ENCODE measurements at places on chromosomes 3 and 15. TPM values are rescaled to one million over a fixed set of nuclear protein-coding genes. Genes with fewer than 3 reads are reported as not detected.

- DNase-seq = no peak
Measured at GRCh38 chr15:23565395-23566070, at the start of gene MKRN3. MKRN3 (plus strand) TSS chr15:23565674; CDS start chr15:23565783, 109 bp downstream.

The TMIE gene
- polyA plus RNA-seq = 0.69 TPM

The CDCP1 gene
- polyA plus RNA-seq = 0.11 TPM

DNA sequence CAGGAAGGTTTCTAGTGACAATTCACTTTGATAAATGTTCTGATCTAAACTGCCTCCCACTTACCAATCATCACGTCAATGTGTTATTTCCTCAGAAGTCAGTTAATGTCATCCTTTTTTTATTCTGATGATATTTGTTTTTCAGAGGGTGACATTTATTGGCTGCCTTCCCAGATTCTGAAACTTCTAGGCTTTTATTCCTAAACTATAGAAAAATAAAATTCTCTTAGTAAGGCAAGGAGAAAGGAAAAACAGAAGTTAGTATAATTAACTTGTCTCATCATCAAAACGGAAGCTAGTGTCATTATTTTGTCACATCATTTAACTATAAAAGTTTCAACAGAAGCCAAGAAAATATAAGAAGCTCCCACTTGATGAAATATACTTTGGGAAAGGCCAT, 100.0 kb upstream of the C3orf80 start:
- DNase-seq = no peak

GRCh38 chr15:79094611-79095021, 4.0 kb upstream of the RASGRF1 start:
- DNase-seq = no peak

GRCh38 chr3:154779571-154779970, 300.5 kb upstream of the MME start:
- no peak for DNase-seq

The TIGIT gene
- 0.04 TPM for polyA plus RNA-seq

- DNase-seq = no peak
Measured at GRCh38 chr15:25770618-25771337, 92.3 kb downstream of the ATP10A start.

The PLSCR2 gene
- polyA plus RNA-seq = not detected

The FEZF2 gene
- not detected for polyA plus RNA-seq

- DNase-seq = no peak
Measured at GRCh38 chr3:72594615-72595215, 253.5 kb downstream of the SHQ1 start.

- no peak for DNase-seq
Measured at GRCh38 chr15:60685346-60685937, 206.5 kb upstream of the ICE2 start.

The CCR3 gene
- polyA plus RNA-seq = not detected

DNA sequence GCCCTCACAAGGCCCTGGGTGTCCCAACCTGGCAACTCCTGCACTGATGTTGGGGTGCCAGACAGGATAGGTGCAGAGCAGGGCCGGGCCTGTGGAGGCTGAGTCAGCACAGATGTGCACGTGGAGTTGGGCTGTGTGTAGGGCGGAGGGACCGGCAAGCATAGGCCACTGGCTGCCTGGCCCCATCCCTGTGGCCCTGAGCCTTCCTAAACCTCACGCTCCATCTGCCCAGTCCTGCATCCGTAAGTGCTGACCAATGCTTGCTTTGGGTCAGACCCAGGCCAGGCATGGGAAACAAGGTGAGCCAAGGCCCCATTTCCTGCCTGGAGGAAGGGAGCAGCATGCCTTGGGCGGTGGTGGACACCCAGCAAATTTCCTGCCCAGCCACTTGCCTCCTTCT, 5.8 kb upstream of the IQSEC1 start:
- no peak for DNase-seq

The MST1R gene
- 2.5 TPM for polyA plus RNA-seq

The SLC6A20 gene
- not detected for polyA plus RNA-seq

The AMT gene
- 3.5 TPM for polyA plus RNA-seq

DNA sequence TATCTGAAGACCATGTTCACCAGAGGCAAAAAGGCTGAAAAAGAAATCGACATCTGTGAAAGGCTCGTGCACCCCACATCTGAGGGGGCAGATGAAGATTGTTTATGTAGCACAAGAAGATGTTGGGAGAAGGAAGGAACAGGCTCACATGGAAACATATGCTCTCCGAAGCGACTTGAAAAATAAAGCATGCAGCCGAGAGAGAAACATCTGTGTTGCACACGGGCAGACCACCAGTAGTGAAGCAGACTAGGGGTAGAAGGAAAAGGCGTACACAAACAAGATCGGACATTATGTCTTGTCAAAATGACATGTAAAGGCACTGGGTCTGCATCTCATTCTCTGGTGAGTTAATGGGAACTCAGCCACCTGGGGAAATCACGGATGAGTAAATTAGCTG, 356.5 kb downstream of the ZIC4 start:
- no peak for DNase-seq

DNA sequence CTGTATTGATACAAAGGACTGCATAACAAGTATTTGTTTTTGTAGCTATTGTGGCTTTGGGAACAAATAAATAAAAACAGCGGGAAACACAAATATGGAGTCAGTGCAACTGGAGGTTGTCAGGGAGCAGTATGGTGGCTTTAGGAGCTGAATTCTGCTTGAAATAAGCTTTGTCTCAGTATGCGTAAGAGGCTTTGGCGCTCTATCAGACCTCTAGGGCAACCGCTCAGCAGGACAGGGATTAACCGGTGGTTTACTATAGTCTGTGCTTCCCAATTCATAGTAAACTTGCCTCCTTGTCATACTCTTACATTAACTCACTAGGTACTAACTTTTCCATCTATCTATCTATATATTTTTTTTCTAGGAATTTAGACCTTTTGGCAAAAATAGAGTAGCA, 104.6 kb downstream of the ZIC1 start:
- DNase-seq = no peak

The ERICH6 gene
- not detected for polyA plus RNA-seq

GRCh38 chr15:87732976-87733375, 523.6 kb downstream of the NTRK3 start:
- no peak for DNase-seq

DNA sequence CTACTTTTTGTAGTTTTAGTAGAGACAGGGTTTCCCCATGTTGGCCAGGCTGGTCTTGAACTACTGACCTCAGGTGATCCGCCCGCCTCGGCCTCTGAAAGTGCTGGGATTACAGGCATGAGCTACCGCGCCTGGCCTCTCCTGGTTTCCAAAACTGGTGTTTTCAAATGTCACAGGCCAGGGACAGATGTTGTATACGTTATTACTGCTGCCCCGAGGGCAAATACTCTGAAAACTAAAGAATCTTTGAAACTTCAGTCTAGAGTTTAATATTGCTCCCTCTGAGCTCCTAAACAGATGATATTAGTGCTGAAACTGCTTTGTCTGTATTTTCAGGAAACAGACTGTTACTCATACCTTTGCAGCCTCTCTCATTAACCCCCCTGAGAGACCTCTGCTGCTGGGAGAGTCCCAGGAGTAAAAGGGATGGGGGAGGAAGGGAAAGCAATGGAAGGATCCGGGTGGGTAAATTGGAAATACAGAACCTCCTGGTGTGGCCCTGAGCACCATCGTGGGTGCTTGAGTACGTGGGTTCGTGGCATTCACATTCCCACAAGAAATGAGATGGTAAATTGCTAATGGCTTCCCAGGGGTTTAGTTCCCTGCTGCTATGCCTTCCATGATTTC, 96.3 kb upstream of the IGF1R start:
- DNase-seq = no peak

Measured in heart left ventricle (tissue), 16 donors.